ENCODE measurements at places on chromosomes 11 and 22.

DNA sequence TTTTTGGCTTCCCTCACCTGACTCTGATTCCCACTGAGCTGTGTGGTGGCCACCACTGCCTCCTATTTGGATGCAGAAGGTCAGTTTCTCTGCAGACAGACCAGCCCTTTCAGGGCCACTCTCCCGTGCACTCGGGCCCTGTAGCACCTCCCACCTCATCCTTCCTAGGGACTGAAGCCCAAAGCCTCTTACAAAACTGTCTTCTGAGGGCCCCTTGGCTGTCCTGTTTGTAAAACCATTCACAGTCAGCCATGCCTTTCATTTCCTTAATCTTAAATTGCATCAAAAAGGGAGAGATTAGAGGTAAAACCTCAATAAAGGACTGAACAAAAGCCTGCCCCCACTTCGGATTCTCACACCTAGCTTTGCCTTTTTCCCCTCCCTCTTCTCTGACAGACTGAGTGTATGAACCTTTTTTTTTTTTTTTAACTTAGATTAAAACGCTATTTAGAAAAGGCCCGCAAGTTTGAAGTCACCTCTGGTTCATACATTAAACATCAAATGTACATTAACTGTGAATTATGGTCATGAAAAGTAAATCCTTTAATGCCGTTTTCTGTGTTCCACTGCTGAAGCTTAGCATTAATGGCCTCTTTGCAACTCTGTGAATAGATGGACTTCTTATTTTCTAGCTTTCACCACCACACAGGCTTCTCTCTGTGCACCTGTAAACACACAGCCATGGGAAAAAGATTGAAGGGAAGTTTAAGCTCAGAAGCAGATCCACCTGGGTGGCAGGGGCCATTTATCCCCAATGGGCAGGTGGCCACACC is 247.2 kb upstream of the CADM1 start:
- no peak for DNase-seq

GRCh38 chr11:65503368-65503948 is 4.6 kb downstream of the MALAT1 start:
- DNase-seq, result peak; percentile 33

DNA sequence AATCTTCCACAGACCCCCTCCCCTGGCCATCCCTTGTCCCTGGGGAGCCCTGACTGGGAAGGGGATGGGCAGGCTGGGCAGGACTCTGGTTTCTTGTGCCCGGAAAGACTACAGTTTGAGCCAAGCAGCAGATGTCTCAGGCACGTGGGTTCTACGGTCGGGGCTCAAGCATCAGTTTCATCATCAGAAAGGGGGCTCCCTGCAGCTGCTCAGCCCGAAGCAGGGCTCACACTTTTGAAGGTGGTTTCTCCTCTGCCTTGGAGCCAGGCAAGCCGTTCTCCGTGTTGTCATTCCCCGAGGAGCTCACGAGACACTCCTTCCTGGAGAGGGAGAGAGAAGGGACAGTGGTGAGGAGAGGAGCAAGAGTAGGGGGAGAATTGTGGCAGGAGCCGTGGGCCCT is 15.8 kb downstream of the SCN4B start:
- no peak for DNase-seq

- DNase-seq, result no peak
These were observed 1618.5 kb upstream of the TENM4 start for GRCh38 chr11:81059356-81059755.

DNA sequence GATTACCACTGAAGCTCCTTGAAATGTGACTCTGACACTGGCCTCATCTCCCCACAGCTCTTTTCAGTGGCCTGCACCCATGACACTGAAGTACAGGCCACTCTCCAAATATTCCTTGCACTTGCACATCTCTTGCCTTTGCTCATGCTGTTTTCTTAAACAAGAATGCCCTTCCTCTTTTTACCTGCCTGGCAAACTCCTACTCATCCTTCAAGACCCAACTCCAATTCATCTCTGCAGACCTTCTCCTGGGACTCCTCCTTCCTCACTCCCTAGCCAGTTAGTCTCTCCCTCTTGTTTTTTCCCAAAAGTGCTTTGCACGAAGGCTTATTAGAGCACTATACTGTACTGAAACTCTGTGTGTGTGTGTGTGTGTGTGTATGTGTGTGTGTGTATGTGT is 2.6 kb downstream of the KCNE3 start:
- no peak for DNase-seq

GRCh38 chr11:130872102-130872501 is 44.2 kb downstream of the SNX19 start:
- DNase-seq, result no peak

- DNase-seq, result peak; percentile 81
These were observed 12.2 kb upstream of the DCHS1 start for GRCh38 chr11:6667733-6668374.

- DNase-seq, result no peak
These were observed 102.3 kb upstream of the PITPNB start for GRCh38 chr22:28021116-28021997.

DNA sequence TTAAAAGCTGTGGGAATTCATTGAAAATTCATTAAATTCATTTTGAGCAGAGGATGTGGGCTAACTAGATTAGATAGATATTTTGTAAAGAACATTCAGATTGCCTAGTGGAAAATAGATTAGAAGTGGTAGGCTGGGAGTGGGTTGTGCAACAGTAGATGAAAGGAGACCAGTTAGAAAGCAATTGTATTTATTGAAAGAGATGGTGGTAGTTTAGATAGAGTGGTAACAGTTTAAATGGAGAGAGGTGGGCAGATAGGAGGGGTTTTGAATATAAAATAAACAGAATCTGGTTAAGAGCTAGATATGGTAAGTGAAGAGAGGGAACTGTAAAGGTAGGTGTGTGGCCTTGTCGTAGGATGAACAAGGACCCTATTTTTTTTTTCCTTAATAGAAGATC is 34.5 kb downstream of the METTL15 start:
- DNase-seq, result no peak

DNA sequence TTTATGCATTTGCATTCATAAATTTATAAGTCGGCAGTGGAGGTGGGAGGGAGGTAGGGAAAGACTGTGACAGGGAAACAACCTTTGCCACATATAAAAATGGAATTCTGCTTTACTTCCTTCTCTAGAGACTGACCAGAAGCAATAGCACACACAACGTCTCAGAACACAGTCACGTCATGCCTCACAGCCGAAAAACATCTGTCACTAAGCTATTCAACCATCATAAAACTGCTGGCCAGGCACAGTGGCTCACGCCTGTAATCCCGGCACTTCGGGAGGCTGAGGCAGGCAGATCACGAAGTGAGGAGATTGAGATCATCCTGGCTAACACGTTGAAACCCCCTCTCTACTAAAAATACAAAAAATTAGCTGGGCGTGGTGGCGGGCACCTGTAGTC is 101.0 kb upstream of the CHRM4 start:
- no peak for DNase-seq

GRCh38 chr11:81420668-81421250 is 1312.9 kb downstream of the FAM181B start:
- DNase-seq, result no peak

DNA sequence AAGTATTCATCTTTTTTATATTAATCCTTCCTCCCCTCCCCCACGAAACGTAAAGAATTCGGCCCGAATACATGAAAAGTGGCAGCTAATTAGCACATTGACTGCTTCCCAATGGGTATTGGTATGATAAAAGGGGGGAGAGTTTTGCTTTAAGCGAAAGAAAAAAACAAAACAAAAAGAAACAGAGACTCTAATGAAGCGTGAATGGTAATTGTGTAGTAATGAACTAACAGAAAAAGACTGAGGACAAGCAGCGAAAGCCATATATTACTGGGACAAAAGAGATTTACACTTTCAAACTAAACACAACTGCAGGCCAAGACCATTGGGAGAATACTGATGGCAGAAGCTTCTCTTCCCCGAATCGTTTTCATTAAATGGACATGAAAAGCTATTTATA is 2.5 kb downstream of the DBX1 start:
- no peak for DNase-seq

GRCh38 chr22:44975427-44976262 is 34.2 kb downstream of the PHF21B start:
- DNase-seq, result peak; percentile 44

DNA sequence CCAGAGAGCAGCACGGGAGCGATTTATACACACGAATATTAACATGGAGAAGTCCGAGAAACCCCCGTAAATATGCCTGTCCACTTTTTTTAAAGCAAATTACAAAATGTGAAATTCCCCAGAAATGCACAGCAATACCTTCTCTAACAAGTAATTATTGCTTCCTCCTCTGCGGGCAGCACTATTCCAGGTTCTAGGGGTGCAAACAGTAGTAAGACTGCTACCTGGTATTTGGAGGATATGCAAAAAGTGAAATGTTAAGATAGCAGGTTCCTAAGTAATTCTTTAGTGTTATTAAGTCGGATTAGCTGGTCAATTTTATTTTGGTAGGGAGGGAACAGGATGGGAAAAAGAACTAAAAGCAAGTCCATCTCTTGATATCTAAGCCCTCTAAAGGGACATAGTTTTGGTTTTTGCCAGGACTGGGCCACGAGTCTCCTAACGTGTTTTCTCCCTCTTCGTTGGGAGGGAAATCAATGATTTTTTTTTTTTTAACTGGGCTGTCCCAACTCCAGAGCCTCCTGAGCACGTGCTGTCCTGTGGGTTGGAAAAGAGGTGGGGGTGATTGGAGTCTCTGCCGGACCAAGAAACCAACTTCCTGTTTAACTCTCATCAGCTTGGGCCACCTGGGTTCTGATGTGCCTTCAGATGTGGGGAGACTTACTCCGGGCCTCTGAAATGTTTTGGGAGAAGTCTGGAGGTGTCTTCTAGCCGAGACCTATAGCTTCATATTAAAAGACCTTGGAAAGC is 1.7 kb upstream of the XBP1 start:
- no peak for DNase-seq

DNA sequence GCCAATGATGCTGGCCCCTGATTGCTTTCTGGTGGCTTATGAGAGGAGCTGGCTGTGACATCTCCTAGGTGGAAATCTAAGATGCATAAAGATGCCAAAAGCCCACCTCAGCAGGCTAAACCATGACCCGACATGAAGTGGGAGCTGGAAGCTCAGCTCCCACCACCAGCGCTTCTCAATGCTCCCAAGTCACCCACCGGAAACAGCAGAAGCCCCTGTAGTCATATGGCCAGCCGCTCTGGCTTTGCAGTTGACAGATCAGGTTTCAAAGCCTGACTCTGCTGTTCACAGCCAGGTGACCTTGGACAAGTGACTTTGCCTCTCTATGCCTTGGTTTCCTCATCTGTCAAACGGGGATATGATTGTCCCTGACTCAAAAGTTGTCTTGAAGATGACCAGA is 29.1 kb upstream of the ANO1 start:
- no peak for DNase-seq

DNA sequence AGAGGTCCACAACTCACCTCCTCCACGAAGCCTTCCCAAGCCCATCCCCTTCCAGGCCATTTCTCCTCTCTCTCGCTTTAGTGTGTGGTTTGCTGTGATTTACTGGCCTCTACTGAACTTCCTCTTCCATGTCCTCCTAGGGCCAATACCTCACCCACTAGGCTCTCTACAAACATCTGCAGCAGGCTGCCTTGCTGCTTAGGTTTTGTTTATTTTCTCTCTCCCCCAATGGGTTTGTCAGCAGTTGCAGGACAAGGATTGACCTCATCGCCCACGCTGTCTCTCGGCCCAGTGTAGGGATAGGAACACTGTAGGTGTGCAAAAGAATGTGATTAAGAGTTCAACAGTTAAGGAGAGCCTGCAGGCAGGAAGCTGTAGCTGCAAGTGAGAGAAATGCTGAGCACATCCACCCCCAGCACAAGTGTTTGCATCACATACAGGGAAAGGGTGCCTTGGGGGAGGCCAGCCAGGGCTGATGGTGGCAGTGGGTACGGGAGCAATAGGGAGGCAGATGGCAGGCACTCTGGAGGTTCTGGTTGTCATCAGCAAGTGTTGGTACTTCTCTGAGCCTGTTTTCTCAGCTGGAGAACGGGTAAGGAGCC is 1.4 kb downstream of the PC start:
- no peak for DNase-seq

DNA sequence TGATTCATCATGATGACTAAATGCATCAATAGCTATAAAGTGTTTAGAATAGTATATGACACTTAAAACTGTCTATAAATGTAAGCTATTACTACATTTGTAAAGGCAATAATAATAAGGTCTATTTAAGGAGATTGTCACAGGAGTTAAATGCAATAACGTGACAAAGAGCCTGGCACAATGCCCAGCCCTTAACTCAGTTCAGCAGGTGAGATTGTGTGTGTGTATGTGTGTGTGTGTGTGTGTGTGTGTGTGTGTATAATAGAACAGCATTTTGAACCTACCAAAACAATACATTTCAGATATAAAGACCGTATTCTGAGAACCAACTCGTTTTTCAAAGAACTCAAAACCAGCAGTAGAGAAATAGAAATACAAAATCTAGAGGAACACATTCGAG is 177.5 kb downstream of the MYO18B start:
- no peak for DNase-seq

DNA sequence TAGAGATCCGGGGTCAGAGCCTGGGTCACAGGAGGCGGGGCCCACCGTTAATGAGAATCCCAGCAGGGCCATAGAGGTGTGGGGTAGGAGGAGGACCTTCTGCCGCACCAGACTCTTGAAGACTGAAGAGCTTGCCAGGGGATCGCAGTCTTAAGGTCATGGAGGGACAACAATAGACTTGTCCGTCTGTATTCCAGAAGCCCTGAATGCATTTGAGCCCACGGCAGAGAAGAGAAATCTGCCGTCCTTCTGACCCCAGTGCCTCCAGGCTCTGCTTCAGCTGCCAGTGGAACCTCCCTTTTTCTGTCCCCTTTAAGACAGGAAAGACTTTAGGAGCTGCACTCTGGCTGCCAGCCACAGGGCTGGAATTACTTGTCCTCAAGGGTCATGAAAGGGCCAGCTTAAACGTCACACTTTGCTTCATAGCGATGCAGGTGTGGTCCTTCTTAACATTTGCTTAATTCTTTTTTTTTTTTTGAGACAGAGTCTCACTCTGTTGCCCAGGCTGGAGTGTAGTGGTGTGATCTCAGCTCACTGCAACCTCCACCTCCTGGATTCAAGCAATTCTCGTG is 15.5 kb upstream of the ST3GAL4 start:
- no peak for DNase-seq

GRCh38 chr11:6012035-6012668 is 5.4 kb upstream of the OR56A4 start:
- DNase-seq, result no peak

- DNase-seq, result peak; percentile 90
These were observed 11.8 kb upstream of the MIEF1 start for GRCh38 chr22:39490135-39490798.

GRCh38 chr22:42270176-42270509 is 310 bp downstream of the TCF20 start:
- DNase-seq, result no peak

DNA sequence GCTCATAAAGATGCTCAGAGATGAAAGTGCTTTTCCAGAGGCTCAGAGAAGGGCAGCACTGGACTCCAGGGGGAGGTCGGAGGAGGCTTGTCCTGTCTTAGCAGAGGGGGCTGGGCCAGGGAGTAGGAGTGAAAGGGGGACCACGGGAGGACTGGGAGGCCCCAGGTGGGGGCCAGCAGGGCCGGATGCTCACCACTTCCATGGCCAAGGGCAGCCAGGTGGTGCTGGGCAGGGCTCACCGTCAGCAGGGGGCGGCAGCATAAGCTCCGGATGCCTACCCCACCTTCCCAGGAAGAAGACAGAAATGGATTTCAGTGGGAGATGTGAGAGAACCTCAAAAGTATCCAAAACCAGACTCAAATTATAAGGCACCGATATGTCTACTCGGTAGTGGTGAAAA is 11.0 kb downstream of the RAB36 start:
- no peak for DNase-seq

GRCh38 chr22:19853879-19854777 is 546 bp downstream of the GNB1L start:
- DNase-seq, result peak; percentile 20

GRCh38 chr22:19745155-19746101 is 15.2 kb upstream of the TBX1 start:
- DNase-seq, result no peak

GRCh38 chr11:77425346-77425745 is 48.5 kb downstream of the PAK1 start:
- no peak for DNase-seq
